ENCODE measurements at places on chromosomes 11 and 22.

GRCh38 chr22:23752750-23753149, 1.5 kb downstream of the VPREB3 start:
- no peak for DNase-seq

GRCh38 chr11:75313513-75314272, 37.8 kb downstream of the ARRB1 start:
- DNase-seq = no peak

DNA sequence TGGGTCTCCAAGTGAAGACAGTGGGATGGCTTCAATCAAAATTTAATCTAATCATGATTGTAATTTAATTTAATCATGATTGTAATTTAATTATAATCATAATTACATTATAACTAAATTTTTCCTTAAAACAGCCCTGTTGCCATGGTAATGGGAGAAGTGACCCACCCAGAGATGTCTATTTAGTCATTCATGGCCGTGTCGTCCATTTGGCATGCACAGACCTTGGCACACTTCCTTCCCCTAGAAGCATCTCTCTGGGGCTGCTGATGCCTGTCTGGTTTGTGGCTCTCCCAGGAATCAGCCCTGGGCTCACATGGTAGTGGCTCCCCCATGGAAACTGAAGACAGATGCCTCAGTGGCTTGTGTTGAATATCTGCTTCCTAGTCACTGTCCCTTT, 27.0 kb downstream of the P4HA3 start:
- DNase-seq = no peak

DNA sequence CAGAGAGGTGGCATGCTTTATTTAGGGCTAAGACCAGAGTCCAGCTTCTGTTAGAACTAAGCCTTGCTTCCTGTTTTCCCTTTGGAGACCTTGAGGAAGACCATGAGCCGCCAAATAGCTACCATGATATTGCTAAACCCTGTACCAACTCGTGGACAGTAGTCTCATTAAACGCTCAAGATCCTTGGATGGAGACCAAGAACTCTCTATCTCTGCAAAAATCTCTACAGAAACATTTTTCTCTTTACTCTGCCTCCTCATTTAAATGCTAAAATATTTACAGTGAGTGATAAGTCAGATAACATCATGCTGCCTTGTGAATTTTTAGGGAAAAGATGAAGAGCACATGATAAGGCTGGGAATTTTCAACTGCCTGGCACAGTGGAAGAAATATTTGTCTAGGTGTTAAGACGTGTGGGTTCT, 197.8 kb downstream of the MAML2 start:
- no peak for DNase-seq

- no peak for DNase-seq
Observed at GRCh38 chr22:47237890-47238480, 475.5 kb downstream of the TBC1D22A start.

DNA sequence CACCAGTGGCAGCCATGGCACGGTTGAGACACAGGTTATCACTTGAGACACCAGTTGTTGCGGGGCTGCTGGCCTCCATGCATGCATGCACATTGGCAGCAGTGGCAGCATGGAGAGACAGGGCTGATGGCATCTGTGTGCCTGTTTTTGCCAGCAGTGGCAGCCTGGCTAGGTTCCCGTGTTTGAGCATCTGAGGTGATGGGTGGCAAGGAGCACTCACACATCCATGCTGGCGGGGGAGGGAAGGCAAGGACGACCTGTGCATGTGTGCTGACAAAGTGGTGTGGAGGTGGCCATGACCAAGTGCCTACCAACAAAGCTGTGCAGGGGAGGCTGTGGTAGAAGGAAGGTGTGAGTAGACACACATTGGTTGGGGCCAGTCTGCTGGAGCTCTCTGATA, 133.5 kb downstream of the CNTN5 start:
- no peak for DNase-seq

DNA sequence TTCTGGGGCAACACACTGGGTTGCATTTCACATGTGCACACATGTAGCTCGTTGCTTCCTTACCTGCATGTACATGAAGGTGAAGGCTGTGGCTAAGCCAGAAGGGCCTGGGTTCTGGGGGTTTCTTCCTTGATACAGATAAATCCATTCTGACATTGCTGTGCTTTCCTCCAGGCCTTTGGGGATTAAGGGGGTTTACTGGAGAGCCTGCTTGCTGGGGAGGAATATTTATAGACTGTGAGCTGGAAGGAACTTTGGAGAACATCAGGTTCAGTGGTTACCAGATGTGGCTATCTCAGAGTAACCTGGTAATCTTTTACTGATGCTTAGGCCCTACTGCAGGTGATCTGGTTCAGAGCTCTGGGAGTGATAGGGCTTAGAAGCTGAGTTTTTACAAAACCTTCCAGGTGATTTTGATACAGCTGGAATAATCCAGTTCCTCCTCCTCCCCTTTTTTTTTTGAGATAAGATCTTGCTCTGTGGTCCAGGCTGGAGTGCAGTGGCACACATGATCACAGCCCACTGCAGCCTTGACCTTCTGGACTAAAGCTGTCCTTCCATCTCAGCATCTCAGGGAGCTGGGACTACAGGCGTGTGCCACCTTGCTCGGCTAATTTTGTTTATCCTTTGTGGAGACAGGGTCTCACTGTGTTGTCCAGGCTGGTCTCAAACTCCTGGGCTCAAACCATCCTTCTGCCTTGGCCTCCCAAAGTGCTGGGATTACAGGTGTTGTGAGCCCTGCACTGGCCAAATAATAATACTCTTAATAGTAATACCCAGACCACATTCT, 19.9 kb downstream of the ACO2 start:
- no peak for DNase-seq

DNA sequence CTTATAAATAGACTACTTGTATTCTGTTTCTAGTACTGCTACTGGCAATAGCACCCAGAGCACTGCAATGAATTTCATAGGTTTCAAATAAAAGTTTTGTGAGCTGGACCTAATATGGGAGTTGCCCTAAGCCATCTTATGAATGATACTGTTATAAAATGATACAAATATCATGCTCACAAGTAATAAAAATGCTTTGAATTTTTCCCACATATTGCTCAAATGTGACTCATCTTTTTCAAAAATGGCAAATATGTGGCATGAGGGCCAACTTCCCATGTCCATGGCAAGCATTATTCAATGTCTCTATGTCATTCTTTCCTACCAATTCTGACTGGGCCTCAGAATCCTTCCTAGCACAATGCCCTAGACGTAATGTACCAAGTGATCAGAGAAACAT, 137.6 kb downstream of the TRPC6 start:
- no peak for DNase-seq

GRCh38 chr11:75597636-75598035, 35.6 kb downstream of the SERPINH1 start:
- DNase-seq = peak; percentile 79

DNA sequence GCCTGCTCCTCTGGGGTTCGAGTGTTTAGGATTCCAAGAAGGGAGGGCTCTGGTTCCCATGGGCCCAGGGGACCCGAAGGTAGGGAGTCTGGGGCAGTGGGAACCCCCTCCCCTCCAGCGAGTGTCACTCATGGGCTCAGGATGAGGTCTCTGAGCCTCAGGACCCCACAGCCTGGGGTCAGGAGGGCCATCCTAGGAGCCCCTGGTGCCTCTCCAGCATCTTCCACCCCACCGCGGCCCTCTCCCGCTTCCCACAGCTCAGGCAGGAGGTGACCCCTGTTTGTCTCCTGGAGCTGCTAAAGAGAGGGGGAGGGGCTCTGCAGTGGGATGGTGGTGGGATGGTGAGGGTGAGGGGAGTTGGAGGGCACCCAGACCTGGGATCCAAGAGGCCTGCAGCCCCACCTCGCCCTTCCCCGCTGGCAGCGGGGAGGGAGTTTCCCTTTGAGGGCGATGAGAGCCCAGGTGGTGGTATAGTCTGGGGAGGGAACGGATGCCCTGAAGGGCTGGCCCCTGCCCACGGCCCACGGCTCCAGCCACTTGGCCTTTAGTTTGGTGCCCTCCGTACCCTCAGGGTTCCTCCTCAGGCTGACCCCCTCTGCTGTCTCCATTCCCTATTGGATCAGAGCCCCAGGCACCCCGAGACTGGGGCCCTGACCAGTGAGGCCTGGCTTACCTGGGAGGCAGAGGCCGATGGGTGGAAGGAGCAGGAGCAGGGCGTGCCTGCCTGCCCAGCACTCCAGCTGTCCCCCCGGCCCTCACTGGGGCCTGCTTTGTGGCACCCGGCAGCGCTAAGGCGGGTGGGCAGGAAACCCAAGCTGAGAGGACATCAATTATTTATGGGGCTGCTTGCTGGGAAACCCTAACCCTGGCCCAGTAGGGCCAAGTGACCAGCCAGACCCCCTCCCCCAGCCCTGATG, 1.1 kb upstream of the CABP4 start:
- no peak for DNase-seq

GRCh38 chr11:110850846-110851245, 138.6 kb upstream of the ARHGAP20 start:
- no peak for DNase-seq

DNA sequence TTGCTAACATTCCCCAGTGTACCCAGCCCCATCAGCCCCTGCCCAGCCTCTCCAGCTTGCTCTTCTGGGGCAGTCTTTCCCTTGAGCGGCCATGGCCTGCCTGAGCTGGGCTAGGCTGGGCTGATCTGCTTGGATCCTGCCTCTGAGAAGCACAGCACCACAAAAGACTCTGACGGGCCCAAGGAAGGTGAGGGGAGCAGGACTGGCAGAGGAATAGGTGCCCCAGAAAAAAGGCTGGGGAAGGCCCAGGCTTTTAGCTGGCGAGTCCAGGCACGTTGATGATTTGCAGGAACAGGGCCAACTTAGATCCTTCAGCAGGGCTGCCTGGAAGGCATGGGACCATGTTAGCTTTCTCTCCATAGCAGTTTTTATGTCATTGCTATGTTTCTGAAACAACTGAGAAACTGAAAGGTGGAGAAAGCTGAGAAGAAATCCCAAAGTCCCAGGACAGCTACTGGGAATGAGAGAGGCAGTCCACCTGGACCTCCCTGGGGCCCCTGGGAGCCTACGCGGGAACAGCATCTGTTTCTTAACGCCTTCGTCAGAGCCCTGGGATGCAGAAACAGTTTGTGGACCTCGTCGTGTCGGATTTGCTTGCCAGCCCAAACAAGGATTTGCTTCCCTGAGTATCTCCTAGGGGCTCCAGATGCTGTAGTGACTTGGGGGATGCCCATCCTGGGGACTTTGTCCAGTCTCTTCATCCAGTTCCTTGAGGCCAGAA, 24.4 kb upstream of the FXYD6 start:
- no peak for DNase-seq

- peak; percentile 13 for DNase-seq
Observed at GRCh38 chr11:1453611-1454034, 33.0 kb downstream of the MOB2 start.

DNA sequence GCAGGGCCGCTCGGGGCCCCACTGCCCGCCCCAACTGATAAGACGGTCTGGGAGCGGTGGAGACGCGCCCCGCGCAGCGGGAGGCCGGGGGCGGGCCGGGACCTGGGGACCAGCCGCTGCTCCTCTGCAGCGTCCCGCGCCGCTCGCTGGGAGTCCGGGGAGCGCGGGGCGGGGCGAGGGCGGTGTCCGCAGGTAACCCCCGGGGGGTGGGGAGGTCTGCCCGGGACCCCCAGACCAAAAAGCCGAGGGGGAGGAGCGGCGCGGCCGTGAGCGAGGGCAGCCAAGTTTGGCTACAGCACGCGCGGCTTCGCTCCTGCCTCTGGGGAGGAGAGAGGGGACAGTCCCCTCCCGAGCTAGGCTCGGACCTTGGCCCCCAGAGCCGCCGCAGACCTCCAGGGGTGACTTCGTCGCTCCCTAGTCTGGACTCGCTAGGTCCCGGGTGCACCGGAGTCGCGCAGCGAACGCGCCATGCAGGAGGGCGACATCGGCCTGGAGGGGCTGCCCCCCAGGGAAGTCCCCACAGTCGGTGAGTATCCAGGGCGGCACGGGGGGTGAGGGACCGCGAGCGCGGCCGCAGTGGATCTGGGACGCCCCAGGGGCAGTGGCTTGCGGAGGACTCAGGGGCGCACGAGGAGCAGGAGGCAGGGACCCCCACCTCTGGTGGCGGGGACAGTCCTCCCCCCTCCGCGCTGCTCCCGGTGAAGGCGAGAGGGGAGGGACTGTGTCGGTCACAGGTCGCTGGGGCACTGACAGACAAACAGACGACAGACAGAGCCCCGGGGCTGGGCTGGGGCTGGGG, 92.3 kb upstream of the ANO1 start:
- no peak for DNase-seq

DNA sequence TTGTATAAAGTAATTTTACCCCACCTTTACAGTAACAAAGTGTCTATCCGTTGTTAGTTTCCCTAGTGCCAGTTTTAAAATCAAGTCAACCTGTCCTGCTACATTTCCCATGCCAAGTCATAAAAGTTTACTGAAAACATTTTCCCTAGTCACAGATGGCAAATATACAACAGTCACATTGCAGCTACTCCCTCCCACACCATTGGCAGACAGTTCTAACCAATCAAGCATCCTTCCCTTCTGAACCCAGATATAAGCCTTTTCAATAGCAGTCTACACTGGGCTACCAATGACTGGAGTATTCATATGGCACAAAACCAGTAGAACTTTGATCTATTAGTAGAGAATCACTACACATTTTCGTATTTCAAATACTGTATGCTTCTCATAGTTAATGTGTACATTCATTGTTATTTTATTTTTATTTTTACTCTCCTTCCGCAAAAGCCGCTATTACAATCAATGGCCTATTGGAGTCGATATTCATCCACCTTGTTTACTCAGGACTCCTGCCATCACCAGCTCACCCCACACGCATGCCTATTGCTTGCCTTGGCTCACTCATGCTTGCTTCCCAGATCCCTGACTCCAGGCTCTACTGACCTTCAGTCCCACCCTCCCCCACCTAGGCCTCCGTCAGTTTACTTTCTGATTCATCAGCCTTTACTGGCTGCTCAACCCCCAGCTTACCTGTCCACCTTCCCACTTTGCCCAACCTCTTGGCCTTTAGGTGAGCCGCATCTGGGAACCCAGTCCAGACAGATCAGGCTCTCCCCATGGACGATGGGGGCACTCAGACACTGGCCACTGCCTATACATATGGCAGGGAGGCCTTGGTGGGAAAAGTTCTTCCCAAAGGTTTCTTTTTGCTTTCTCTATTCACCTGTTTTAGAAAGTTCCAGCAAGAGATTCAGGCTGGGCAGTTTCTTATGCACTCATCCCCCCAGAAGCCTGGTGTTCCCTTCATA, 408.4 kb downstream of the SOX6 start:
- DNase-seq = no peak

GRCh38 chr11:17186932-17187692, 20.7 kb downstream of the PIK3C2A start:
- DNase-seq = peak; percentile 92

DNA sequence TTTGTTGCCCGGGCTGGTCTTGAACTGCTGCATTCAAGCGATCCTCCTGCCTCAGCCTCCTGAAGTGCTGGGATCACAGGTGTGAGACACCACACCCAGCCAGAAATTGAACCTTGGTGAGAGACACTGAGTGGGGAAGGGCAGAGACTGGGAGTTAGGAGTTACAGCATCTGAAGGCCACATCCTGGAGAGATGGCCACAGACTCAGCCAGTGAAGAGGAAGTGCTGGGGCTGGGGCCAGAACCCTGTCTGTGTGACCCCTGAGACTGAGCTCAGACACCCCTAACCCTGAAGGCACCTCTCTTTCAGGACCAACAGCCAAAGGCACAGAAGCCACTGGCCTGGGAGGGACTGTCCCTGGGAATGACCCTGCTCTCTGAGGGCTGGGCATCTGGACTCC, 33.8 kb downstream of the TXN2 start:
- DNase-seq = no peak

- peak; percentile 9 for DNase-seq
Observed at GRCh38 chr11:11230802-11231562, 122.1 kb downstream of the CSNK2A3 start.

GRCh38 chr11:111937461-111937769, 272 bp downstream of the DIXDC1 start:
- DNase-seq = no peak

- no peak for DNase-seq
Observed at GRCh38 chr11:126317432-126317755, 13.5 kb downstream of the DCPS start.

All from hematopoietic multipotent progenitor cell treated with erythropoietin and hydrocortisone succinate and interleukin-3 and kit ligand, for 6 days (in vitro differentiated cells).